ENCODE measurements at places on chromosomes 13 and 19.

- DNase-seq, result no peak
Measured at GRCh38 chr13:31174018-31174417, 12.3 kb upstream of the HSPH1 start.

GRCh38 chr13:95387733-95388207 lies 86.5 kb upstream of the ABCC4 start:
- DNase-seq, result peak; percentile 5

DNA sequence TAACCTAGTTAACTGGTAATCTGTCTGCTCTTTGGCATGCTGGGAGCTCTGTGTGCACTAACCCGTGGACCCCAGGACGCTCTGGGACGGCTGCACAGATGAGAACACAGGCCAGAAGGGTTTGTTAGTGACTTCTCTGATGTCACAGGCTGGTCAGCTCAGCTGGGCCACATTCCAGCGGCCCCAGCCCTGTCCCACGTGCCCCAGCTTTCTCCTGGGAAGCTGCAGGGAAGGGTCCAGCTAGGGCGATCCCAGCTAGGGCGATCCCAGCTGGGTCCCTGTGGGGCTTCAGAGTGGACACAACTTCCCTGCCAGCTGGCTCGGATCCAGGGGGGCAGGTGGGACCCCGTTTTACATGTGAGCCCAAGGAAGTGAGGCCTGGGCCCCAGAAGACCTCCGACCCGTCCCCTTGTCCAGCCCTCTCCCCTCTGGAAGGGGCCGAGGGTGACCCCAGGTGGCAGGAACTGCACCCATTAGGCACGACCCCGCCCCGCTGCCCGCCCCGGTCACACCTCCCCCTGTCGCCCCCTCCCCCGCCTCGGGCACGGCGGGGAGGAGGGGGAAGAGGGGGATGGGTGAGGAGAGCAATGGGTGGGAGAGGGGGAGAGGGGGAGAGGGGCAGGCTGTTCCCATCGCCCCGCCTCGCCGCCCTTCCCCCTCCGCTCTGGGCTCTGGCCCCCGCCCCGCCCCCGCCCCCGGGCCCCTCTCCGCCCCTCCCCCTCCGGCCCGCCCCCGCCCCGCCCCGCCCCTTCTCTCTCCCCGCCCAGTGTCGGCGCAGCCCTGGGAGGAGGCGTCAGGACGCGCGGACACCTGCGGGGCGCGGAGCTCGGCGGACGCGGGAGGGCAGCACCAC lies 75.2 kb upstream of the MCF2L start:
- no peak for DNase-seq

- no peak for DNase-seq
Measured at GRCh38 chr13:99959540-99960230, 11.9 kb downstream of the ZIC5 start.
